ENCODE measurements at places on chromosomes 13 and 19.

DNA sequence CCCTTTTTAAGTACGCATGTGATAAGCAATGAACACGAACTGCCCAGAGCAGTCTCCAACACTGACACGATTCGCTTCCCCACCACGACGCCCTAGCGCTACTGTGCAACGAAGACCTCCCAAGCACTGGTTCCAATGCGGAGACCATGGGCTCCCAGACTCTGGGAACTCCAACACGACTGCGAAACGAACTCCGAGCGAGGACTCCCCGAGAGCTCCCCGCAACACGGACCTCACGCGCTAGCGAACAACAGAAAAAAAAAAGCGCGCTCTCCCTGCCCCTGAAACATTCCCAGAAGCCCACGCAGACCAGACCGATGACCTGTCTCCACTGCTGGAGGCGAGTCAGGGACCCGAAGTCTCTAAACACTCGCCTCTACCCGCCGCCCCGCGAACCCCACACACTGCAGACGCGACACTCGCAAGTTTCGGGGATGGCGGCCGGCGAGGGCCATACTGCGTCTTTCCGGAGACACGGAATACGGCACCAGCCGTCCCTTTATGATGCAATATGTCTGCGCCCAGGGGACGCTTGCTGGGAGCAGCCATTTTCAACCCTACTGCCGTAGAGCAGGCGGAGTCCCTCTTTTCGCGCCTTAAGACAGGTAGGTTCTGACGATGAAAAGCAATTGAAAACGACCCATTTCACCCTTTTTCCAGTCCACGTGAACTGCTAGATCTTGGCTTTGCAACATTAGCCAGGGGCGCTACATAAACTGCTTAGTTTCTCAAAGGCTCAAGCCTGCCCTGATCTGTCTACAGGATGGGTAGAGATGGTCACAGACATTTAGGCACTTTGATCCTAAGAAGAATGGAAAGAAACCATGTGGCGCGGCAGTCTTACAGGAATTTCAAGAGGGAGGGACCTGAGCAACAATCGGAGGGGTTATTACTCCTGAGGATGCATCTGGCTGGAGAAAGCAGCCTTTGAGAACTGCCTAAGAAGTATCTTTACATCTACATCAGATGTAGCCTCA is at the start of gene ZNF577:
TSS of gene ZNF577 (minus strand) at position 430 of the 977 bp plus-strand sequence. CDS start 7,569 bp downstream, outside the sequence.
- DNase-seq = peak; percentile 65

- DNase-seq = no peak
These were observed 131.5 kb downstream of the RGCC start for GRCh38 chr13:41588899-41589298.

DNA sequence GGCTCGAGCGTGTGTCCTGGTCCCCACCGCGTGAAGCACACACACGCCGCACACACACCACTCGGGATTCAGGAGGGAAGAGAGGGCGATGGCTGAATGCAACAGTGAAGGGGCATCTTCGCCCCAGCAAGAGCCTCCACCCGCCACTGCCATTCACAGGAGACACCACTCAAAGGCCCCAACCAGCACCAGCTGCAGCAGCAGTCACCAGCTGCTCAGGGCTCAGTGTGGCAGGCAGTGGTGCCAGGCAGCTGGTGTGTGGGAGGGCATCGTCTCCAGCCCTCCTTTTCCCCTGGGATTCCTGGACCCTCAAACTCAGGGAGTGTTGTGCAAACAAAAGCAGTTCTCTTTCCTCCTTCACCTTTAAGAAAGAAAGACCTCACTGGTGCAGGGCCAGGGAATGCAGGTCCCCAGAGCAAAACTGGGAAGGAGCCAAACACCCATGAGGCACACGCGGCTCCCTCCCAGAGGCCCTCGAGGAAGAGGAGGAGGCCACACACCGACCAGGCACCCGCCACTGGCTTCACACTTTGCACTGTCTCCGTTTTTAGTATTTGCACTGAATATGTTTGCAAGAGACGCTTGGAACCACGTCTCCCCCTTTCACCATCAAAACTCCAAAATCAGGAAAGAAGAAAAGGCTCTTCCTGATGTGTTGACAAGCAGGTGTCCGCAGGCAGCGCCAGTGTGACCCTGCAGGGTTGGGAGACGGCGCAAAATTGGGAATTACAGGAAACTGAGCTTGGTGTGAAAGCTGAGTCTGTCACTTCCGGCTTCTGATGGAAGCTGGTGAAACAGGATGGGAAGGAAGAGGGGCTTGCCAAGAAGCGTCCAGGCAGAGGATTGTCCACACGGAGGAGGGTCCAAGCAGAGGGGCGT is 26.4 kb upstream of the F7 start:
- DNase-seq = peak; percentile 69

DNA sequence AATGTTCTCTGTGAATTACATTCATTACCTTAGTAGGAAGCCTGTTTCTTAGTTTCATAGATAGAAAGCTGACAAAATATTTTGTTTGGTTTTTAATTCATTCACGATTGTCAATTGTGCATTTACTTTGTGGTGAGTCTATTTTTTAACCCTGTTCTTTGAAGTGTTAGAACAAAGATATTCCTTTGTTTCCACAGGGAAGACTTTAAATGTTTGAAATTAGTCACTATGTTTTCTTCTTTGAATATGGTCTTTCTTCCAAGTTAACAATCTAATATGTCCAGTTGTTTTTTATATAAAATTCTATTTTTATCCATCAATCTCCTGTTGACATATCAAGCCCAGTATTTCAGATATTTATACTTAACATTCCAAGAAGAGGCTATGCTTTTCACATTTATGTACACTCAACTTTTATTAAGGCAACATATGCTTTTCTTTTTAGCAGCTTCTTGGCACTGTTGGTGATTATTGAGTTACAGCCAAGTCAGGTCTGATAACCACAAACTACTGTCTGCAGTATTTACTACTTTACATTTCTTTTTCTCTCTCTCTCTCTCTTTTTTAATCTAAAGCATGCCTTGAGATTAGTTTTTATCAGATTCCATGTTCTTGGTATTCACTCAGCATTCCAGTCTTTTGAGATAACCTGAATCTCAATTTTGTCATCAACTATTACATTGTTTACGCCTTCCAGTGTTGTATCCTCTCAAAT is 812.8 kb upstream of the SLC10A2 start:
- DNase-seq = no peak

DNA sequence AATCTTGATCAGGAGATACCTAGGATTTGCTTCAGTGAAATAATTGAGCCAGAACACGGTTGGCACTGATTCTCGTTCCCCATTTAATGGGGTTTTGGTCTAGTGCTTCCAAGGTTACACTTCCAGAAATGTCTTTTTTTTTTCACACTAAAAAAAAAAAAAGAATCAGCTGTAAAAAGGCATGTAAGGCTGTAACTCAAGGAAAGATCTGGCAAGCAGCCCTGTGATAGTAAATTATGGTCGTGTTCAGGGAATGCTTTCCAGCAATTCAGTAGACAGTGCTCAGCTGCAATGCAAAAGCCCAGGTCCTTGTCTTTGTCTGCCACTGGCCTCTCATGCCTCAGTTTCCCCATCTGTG is 27.2 kb upstream of the NDUFS7 start:
- no peak for DNase-seq

DNA sequence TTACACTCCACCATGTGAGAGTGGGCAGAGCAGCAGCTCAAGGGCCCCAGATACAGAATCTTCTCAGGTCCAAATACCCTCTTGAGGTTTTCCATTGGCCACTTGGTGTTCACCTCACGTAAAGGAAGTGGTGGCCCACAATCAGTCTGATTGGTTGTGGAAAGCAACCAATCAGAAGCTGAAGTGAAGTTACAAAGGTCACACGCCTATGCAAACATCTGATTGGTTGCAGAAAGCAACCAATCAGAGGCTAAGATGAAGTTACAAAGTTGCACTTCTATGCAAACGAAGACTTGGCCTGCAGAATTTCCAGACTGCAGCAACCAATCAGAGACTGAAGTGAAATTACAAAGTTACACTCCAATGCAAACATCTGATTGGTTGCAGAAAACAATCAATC is 14.3 kb upstream of the TM9SF2 start:
- no peak for DNase-seq

GRCh38 chr13:99442273-99442895 is 58.9 kb upstream of the TM9SF2 start:
- DNase-seq = no peak

DNA sequence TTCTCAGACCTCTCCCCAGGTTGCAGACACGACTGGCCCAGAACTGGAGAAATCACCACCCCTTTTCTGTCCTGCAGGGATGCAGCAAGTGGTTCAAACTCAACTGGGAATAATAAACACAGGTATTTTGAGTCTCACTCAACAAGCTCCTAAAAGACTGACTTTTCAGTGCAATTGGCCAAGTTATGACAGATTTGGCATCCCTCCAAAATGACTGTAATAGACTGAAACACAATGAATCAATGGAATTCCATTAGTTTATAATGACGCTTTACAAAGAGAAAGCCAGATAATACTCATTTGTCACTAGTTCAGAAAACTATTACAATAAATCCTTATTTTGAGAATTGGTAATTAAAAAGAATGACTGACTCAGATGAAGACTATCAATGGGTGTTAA is 38.1 kb downstream of the MIPEP start:
- no peak for DNase-seq

GRCh38 chr19:43551399-43552197 is 18.6 kb downstream of the ZNF575 start:
- DNase-seq = no peak

DNA sequence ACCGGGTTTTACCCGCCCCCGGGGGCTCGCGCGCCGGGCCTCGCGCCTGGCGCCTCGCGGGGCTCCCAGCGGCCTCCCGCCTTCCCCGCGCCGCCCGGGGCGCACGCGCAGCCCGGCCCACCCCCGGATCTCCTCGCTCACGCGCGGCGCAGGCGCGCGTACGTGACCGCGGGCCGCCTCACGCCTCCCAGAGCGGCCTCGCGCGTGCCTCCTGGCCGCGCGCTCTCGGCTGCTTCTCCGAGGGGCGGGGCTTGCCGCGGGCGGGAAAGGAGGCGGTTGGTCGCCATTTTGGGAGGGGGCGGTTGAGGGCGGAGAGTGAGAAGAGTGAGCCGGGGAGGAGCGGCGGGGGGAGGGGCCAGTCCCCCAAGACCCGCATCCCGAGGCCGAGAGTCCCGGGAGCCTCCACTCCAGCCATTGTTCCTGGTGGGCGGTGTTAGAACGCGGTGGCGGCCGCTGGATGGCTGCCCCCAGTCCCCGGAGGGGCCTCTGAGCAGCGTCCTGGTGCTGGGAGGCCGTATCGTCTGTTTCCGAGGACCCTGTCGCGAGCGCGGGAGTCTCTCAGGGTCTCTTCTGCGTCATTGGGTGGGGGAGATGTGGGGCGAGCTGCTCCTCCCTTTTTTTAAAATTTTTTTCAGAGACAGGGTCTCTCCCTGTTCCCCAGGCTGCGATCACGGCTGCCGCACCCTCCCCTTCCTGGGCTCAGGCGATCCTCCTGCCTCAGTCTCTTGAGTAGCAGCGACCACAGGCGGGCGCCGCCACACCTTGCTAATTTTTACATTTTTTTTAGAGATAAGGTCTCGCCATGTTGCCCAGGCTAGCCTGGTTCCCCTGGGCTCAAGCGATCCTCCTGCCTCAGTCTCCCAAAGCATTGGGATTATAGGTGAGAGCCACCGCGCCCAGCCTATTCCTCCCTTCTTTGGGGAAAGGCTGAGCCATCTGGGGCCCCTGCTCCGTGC is at the start of gene ZNF541:
TSS of gene ZNF541 (minus strand) at position 78 of the 956 bp plus-strand sequence. CDS start 17,292 bp downstream, outside the sequence.
- no peak for DNase-seq

GRCh38 chr19:10432736-10433130 is 12.4 kb downstream of the PDE4A start:
- DNase-seq = no peak

DNA sequence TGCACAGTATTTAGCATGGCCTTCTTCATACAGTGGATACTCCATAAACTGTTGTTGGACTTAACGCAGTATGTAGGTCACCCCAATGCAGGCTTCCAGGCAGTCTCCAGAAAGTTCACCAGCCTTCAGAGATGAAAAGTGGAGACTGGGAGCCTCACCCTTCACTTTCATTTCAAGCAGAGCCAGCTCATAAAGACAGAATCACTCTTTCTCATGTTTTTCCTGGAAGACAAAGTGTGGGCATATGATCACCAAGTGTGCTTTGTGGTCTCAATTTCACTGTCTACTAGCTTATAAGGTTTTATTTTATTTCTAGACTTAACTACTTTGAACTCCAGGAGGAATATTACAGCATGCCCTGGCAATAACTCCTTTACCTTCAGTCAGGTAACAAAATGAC is 26.3 kb upstream of the TNFSF11 start:
- no peak for DNase-seq

GRCh38 chr13:22276616-22277015 is 605.7 kb downstream of the FGF9 start:
- DNase-seq = no peak

DNA sequence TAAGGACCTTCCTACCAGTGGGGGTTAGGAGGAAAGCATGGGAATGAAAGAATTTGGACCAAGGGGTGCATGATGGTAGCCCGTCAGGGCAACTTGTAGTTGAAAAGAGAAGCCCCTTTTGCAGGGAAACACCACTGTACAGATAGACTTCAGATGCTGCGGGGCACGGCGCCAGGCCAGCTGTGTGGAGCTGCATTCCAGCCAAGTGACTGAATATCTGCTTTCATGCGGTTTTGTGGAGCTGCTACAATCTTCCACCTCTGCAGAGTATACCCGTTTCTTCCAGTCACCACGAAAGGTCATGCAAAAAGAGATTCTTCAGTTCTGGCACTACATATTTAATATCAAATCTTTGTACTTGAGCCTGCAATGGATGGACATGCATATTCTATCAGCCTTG is 104.7 kb downstream of the RGCC start:
- peak; percentile 90 for DNase-seq

DNA sequence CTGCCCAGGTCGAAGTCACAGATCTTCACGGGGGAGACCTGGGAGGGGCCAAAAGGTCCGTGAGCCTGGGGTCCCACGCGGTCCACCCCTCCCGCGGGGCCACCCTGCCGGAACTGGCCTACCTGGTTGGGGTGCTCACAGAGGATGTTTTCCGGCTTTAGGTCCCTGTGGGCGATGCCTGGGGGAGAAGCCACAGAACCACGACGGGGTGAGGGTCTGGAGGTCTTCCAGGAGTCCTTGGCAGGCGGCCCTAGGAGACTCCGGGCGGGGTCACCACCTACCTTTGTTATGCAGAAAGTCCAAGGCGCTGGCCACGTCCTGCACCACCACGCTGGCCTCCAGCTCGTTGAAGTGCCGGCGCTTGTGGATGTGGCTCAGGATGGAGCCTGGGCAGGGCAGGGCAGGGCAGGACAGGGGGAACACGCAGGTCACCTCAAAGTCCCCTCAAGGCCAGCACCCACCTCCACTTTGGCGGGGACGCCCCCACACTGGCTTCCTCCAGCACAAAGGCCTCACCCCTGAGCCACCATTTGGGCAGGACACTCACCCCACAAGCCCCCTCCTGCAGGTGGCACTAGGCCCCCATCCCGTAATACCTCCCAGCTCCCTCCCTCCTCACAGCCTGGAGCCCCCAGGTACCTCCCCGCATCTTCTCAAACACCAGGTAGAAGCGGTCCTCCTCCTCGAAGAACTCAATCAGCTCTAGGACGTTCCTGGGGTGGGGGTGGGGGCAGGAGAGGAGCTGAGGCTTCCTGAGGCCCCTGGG is 8.4 kb downstream of the MKNK2 start:
- DNase-seq = no peak

DNA sequence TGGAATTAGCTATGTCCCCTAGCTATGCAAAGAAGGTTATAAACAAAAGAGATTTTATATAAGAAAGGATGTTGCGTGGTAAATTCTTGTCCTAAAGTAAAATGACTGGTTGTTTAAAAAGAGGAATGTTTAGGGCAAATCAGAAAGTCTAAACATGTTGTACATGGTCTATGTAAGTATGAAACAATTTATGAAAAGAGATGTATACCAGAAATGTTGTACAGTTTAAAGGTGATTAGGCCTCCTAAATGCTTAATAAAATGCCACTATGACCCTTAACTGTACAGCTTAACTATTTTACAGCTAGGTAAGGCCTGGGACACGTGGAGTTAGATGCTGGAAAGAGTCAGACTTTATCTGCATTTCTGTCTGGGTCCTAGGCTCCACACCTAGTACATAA is 775.9 kb upstream of the KLHL1 start:
- DNase-seq = no peak

Measured in substantia nigra (tissue), 51 donors.